Right ventricle myocardium superior (tissue), 1 donor: ENCODE measurements at places on chromosomes 5 and 9. TPM values are rescaled to one million over a fixed set of nuclear protein-coding genes. Genes with fewer than 3 reads are reported as not detected.

DNA sequence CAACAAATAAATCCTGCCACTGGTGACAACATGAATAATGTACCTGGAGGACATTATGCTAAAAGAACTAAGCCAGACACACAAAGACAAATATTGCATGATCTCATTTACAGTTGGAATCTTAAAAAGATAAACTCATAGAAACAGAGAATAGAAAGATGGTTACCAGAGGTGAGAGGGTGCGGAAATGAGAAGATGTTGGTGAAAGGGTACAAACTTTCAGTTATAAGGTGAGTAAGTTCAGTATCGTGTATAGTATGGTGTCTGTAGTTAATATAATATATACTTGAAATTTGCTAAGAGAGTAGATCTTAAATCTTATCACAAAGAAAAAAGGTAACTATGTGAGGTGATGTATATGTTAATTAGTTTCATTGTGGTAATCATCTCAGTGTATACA is 63.3 kb downstream of the PRRC1 start:
- DNase-seq, result no peak

DNA sequence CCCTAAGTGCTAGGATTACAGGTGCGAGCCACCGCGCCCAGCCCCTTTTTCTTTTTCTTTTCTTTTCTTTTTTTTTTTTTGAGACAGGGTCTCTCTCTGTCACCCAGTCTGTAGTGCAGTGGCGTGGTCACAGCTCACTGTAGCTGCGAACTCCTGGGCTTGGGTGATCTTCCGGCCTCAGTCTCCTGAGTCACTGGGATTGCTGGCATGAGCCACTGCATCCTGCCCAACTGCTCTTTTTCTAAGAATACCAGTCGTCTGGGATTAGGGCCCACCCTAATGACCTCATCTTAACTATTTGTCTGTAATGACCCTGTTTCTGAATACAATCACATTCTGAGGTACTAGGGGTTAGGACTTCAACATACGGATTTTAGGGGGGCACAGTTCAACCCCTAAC is 34.1 kb upstream of the NANS start:
- no peak for DNase-seq

GRCh38 chr9:123358181-123358905 is 2.3 kb downstream of the CRB2 start:
- no peak for DNase-seq

DNA sequence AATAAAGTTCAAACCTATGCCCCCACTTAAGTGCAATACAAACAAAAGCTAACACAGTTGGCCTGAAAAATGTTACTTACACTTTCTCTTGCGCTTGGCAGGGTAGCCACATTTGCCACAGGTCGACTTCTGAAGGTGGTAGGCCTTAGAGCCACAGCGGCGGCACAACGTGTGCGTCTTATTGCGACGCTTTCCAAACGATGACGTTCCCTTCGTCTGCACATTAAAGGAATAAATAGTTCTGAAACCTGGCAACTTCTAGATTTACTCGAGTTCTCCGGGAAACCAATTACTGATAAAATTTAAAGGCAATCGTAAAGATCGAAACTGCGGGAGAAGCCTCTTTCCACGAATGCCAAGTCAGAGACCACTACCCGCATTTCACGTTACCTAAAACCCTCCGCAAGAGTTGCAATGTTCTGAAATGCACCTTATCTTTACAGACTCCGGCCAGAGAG is 602 bp downstream of the RPL37 start:
- DNase-seq, result no peak

- no peak for DNase-seq
These were observed 4.4 kb downstream of the NPM1 start for GRCh38 chr5:171391996-171392577.

DNA sequence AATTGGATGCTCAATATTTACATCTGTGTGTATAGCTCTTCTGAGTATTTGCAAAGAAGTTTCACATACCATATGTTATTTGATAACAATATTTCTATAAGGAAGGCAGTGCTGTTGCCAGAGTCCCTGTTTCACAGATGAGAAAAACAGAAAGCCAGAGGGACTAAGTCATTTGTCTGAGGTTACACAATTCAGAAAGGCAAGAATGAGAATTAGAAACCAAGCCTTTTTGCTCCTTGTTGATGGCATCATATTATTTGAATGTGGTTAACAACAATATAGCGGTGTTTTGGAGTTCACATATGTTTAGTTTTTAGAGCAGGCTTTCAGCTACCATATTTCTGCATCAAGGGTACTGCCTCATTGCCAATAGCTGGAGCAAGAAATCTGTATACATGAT is 110.9 kb upstream of the PRLR start:
- DNase-seq, result no peak

Gene TXNDC8
- total RNA-seq, result not detected
